ENCODE measurements at places on chromosomes 4 and X.

DNA sequence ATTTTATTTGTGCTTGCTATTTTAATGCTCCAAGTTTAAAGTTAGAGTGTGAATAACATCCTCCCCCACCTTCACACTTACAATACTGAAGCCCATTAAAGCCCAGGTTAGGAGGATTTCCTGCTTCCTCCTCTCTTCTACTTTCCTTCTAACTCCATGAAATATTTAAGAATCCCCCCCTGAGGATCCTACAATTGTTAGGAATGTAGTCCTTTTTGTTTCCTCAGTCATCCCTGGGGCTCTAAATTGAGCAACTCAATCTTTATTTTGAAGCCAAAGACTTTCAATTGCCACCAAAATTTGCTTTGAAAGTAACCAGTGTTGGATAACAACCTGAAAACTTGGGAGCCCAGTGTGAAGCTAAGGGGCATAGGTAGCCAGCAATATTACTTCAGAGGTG is 276.9 kb downstream of the FAM47A start:
- DNase-seq, result no peak

- DNase-seq, result no peak
Observed at GRCh38 chr4:145481942-145482208, 222 bp downstream of the SMAD1 start.

- no peak for DNase-seq
Observed at GRCh38 chrX:23035493-23035892, 35.7 kb downstream of the DDX53 start.

DNA sequence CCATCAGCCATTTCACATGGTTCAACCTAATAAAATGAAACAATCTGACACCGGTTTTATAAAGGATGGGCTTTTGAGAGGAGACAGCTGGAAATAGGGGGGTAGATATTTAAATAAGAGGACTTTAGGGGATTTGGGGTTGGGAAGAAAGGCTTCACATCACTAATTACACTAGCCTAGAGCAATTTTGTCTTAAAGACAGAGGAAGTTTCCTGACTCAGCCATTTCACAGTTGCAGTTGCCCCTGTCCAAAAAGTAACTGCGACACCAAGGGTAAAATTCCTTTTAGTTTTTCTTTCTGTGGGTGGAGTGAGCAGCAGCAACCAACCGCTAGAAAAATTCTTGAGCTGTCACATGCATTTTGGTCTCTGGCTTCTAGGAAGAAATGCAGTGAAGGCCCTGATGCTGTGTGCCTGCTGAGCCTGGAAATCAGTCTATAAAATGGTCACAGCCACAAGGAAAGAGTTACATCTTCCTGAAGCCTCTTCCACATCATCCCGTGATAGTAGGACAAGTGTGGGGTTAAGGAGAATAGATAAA is 233.6 kb downstream of the ZNF674 start:
- no peak for DNase-seq

DNA sequence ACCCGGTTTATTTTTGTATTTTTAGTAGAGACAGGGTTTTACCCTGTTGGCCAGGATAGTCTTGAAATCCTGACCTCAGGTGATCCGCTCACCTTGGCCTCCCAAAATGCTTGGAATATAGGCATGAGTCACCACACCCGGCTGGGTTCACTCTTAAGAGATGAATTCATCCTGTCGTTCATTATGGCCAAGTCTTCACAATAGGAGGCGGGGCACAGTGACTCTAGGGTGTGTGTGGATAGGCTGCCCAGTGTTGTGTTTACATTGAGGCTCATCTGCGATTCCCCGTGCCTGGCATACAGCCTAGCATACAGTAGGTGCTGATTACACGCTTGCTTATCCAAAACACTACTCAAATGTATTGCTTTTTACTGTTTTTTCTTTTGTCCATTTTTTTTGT is 41.3 kb upstream of the IGFBP7 start:
- no peak for DNase-seq

DNA sequence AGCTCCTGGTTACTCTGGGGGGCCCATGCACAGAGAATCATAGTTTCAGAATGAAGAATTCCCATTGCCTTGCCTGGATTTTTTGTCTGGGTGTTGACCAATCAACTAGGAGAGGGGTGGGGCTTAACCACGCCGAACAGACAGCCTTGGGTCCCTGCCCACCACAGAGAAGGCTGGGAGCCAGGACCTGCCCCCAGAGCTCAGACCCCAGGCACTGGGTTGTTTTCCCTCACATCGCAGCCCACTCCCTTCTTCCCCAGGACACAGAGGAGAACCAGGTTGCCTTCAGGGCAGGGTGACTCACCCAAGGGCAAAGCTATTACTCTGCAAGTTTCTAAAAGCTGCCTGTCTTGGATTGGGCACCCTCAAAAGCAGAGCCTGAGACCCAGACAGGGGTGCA is 23.3 kb upstream of the CRMP1 start:
- no peak for DNase-seq

DNA sequence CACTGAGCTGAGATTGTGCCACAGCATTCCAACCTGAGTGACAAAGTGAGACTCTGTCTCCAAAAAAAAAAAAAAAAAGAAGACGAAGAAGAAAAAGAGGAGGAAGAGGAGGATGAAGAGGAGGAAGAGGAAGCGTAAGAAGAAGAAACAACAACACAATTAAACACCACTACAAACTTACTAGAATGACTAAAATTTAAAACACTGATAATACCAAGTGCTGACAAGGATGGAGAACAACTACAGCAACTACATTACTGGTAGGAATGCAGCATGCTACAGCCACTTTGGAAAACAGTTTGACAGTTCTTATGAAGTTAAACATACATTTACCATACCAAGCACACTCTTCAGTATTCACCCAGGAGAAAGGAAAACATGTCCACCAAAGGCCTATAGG is 24.1 kb downstream of the LRBA start:
- no peak for DNase-seq

- no peak for DNase-seq
Observed at GRCh38 chrX:132435222-132435621, 53.6 kb downstream of the MBNL3 start.

GRCh38 chr4:108031427-108032083 is 41.9 kb downstream of the HADH start:
- DNase-seq, result no peak

- no peak for DNase-seq
Observed at GRCh38 chr4:12411072-12411471, 982.4 kb upstream of the HS3ST1 start.

- no peak for DNase-seq
Observed at GRCh38 chr4:1328267-1329155, 18.5 kb upstream of the UVSSA start.

GRCh38 chrX:9855561-9856283 is 69.5 kb downstream of the SHROOM2 start:
- DNase-seq, result no peak

GRCh38 chrX:123199338-123199737 is 15.3 kb downstream of the GRIA3 start:
- no peak for DNase-seq

GRCh38 chr4:81003597-81004111 is 26.9 kb upstream of the BMP3 start:
- DNase-seq, result no peak

DNA sequence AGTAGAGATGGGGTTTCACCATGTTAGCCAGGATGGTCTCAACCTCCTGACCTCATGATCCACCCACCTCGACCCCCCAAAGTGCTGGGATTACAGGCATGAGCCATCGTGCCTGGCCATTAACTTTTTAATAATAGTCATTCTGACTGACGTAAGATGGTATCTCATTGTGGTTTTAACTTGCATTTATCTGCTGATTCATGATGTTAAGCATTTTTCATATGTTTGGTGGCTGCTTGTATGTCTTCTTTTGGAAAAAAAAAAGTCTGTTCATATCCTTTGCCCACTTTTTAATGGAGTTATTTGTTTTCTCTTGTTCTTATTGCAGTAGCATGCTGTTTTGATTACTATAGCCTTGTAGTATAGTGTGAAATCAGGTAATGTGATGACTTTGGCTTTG is 45.8 kb downstream of the ANXA10 start:
- DNase-seq, result no peak

GRCh38 chr4:72591547-72592454 is 22.8 kb upstream of the ADAMTS3 start:
- DNase-seq, result no peak

DNA sequence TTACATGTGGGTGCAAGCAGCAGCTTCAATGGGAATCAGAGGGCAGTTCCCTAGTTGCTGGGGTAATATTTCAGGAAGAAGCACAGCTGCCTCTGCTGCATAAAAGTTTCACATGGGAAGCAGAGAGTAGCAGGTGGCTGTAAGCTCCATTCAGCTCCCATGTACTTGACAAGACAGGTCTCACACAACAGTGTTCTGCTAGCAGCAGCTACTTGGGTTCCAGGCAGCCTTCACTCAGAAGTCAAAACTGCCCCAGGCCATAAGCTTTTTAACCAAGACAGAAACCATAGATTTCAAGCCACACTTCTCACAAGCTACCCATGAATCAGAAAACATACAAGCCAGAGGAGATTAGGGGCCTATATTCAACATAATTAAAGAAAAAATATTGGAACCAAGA is 41.4 kb upstream of the SPIN2A start:
- no peak for DNase-seq

- DNase-seq, result no peak
Observed at GRCh38 chr4:122873821-122874593, 47.4 kb downstream of the FGF2 start.

DNA sequence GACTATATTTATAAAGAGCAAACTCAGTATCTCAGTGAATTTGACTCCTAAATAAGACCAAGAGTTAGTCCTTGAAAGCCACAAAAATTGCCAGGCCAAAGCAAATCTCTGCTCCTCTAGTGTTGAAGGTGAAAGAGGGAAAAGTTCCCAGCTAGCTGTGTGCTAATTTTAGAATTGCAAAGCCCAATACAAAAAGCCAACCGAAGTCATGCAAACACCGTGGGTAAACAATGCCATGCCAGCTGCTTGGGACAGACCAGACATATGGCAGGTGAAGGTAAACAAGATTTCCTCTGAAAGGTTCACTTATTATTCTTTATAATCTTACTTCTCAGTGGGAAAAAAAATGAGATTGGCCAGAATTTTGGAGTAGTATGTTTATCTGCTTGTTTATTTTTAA is 80.5 kb upstream of the LNX1 start:
- no peak for DNase-seq

GRCh38 chrX:24153796-24154189 is 4.3 kb downstream of the ZFX start:
- DNase-seq, result no peak

DNA sequence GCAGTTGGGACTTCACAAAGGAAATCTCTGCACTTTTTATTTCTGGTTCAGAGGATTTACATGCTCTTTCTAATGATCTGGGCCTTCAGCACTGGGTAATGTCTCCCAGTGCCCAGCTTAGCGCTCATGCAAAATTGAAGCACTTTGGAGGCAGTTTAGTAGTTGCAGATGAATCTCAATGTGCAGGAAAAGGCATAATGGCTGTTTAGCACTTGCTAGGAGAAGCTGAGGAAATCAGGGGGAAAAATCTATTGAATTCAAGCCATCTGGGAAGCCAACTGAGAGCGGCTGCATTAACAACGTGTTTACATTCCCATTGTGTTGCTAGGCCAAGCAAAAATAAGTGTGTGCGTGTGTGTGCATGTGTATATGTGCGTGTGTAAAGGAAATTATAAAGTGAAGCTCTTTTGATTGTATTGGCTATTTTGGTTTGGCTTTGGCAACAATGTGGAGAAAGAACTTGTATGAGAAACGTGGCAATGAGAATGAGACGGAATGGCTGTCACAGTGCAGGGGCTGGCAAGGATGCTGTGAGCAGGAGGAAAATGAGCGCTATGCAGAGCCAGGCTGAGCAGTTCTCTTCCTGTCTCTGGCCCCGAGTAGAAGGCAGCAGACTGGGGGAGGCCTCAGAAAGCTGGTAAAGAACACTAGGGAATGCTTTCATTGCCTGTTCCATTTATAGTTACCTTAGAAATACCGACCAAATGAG is 231.5 kb downstream of the UNC5C start:
- DNase-seq, result no peak

GRCh38 chrX:39487166-39487968 is 610.4 kb downstream of the BCOR start:
- no peak for DNase-seq

GRCh38 chr4:167867191-167867590 is 225.1 kb upstream of the ANXA10 start:
- DNase-seq, result no peak

GRCh38 chr4:122826079-122826527 is 528 bp upstream of the FGF2 start:
- no peak for DNase-seq

GRCh38 chr4:180169394-180169793 is 2073.8 kb upstream of the TENM3 start:
- DNase-seq, result no peak

DNA sequence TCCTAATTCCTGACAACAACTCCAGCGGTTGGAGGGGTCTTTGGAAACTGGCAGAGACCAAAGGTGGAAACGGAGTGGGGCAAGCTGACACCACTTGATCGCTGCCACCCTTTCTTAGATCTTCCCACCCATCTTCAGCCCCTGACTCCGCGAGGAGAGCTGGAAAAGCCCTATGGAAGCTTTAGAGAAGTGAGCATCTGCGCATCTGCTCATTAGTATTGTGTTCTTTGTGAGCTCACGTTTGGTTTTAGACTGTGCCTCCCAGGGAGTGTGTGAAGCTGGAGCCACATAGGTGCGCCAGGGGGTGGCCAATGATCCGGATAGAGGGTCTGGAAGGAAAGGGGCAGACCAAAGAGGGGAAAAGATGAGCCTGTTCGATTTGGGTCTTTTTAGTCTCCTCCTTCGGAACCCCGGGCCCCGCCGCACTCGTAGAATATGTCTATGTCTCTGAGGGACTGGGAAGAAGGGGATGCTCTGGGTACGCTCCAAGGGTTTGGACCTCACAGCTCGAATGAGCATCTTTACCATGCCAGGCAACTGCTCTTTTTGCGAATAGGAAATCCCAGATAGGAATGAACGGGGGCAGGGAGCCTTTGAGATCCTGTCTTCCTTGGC is 578 bp upstream of the DKK2 start:
- no peak for DNase-seq

GRCh38 chr4:150176547-150176946 is 98.3 kb downstream of the DCLK2 start:
- no peak for DNase-seq

DNA sequence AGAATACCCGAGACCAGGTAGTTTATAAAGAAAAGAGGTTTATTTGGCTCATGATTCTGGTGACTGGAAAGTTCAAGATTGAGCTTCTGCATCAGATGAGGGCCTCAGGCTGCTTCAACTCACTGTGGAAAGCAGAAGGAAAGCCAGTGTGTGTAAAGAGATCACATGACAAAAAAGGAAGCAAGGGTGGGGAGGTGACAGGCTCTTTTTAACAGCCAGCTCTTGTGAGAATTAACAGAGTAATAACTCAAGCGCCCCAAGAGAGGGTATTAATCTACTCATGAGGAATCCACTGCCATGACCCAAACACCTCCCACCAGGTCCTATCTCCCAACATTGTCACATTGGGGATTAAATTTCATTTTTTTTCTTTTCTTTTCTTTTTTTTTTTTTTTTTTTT is 6.3 kb upstream of the YIPF6 start:
- DNase-seq, result no peak

DNA sequence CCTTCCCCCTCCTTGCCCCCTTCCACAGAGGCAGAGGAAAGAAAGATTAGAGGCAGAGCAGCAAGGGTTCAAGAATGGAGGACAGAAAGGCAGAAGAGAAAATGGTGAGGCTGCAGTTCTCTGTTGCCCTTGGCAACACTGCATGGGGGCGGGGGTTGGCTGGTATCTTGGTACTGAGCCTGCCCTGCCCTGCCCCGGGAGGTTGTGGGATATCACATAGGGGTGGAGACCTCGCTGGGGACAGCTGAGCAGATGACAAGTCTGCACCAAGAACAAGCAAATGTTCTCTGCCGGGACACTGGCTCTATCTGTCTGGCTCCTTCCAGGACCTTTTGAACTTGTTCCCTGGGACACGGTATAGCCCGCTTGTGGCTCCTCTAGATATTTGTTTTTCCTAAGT is 39.8 kb downstream of the NHS start:
- no peak for DNase-seq
